ENCODE measurements at places on chromosomes 6 and 20.

- peak; percentile 50 for DNase-seq
Measured at GRCh38 chr6:21500314-21501020, 93.1 kb upstream of the SOX4 start.

DNA sequence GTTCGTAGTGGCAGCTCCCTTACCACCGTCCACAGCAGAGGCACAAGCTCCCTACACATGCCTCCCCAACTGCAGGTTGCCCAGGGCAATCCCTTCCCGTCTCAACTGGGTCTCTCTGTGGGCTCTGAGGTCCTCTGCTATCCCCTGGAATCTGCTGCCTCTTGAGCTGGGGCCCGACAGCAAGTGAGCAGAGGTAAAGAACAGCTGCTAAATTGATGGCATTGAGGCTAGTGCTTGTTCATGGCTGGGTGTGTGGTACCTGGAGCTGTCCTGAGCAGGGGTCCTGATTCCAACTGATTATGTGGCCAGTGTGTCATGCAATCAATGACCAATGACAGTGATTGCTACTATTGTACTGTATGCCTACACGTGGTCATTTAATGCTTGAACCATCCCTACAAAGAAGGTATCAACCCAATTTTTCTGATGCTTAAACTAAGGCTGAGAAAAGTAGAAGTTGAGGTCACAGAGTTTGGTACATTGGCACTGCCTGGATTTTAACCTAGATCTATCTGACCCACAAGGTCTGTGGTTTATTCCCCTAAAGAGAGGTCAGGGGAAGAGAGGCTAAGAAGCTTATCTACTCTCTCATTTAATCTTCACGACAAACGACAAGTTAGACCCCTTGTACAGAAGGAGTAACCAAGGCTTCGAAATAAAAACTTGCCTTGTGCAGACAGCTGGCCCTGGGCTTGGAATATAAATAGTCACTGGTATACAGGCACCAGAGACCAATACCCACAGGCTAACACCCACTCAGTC is 41.1 kb downstream of the HNF4A start:
- DNase-seq: no peak

DNA sequence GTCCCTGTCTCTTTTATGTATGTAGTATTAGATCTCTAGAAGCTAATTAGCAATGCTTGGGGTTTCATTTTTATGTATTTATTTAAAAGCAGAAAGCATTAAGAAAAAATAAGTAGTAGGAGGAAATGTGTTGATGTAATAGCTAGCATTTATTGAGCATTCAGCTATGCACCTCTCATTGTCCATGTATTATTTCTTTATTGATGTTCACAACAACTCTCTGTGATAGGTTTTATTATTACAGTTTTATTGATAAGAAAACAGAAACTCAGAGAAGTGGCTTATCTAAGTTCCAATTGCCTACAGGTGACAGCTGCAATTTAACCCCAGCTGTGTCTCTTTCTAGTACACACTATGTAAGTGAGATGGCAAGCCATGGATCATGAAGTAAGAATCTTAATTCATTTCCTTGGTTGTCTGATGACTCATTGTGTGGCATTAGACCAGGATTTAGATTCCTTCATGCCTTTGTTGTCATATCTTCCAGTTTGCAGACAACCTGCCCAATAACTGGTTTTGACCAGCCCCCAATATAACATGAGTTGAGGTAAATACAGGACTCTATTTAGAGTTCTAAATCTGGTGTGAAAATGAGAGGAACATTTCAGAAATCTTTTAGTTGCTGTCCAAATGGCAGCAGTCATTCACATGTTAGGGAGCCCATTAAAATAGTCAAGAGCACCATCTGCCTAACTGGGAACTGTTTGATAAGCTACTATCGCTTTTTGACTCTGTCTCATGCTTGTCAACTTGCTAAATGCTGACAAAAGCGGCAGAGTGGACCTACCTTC is 170.8 kb upstream of the PHACTR1 start:
- peak; percentile 20 for DNase-seq

DNA sequence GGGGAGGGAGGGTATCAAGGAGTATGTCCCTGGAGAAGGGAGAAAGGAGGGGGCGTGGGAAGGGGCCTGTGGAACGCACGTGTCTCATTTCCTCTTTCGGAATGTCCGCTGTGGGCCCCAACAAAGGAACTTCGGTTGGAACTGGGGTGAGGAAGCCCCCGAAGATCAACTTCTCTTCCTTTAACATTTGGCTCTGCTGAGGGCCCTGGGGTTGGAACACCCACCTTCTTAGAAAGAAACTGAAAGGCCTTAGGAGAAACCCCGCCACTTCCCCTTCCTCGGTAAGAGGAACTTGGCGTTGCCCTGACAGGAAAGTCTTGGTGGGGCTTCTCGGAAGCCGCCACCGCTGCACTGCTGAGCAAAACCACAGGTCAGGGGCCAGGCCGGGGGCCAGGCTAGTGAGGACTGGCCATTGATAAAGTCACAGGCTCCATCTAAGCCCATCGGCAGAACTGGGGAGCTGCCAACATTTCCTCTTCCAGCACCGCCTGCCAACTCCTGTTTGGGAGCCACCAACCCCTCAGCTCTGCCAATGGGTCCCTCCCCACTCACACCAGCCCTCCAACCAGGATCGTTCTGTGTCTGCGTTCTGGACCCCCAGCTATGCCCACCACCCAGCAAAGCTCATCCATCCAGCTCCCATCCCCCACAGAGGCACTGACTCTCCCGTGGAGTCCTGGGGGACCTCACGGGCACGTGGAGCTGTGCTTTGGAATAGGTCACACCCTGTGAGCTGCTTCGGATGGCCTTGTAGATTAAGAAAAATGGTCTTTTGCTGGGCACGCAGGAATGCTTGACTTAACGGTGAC is 44.8 kb downstream of the FGD2 start:
- DNase-seq: no peak

- DNase-seq: no peak
Measured at GRCh38 chr20:43514648-43514999, 7.1 kb downstream of the L3MBTL1 start.

DNA sequence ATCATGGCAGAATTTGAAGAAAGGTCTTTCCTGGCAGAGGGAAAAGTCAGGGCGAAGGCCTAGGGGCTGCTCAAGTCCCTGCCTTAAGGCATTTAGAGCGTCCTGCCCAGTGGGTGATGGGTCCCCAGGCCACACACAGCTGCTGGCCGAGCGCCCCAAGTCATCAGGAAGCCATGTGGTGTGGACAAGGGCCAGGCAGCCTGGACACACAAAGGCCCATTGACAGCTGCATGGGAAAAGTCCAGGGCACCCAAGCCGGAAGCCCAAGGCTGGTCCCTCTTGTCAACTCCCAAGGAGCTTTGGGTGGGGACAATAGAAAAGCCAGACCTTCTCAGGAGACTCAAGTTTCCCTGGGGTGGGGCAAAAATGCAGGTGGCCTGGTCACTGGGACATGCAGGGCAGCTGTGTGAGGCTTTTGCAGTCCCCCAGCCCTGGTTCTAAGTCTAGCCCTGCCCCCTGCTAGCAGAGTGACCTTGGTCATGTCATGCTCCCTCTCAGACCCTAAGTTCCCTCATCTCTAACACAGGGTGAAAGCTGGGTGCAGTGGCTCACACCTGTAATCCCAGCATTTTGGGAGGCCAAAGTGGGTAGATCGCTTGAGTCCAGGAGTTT is 44.3 kb upstream of the PTGIS start:
- no peak for DNase-seq

- peak; percentile 80 for DNase-seq
Measured at GRCh38 chr6:25942561-25943147, 12.2 kb upstream of the SLC17A2 start.

- no peak for DNase-seq
Measured at GRCh38 chr6:10778230-10778629, 30.6 kb downstream of the TMEM14B start.

DNA sequence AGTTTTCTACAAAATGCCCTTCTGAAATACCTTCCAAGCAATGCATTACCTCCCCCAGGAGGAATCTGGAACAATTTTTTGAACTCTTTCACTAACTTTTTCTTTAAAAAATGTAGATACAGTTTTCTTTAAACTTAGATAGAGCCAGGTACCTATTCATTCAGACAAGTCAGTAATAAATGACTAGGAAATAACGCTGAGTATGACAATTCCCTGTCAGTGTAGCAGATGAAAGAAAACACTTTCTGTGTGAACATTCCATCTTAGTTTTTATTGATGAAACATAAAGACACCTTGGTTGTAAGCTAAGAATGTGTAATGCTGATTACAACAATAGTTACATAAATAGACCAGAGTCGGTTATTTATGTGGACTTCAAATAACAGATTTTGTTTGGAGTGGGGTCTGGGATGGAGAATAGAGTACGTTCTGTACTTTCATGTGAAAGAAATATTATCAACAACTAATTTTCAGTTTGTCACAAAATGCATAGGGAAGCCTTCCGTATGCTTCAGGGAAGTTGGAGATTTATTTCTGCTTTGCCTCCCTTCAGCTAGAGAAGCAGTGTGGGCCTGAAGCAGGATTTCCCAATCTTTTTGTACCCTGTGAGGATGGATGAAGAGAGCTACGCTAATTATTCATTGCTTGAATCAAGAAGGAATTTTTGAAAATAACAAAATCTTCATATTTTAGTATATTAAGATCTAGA is 19.2 kb upstream of the QKI start:
- no peak for DNase-seq

GRCh38 chr6:157406661-157407060 is 25.7 kb downstream of the ZDHHC14 start:
- no peak for DNase-seq

GRCh38 chr6:99614430-99615186 is 8.0 kb downstream of the PRDM13 start:
- DNase-seq: peak; percentile 78

Measured in DMS53 (cell line).